GM04504 (cell line): ENCODE measurements at places on chromosomes 5 and 9.

GRCh38 chr9:111271481-111272080, 58.4 kb downstream of the OR2K2 start:
- DNase-seq = no peak

DNA sequence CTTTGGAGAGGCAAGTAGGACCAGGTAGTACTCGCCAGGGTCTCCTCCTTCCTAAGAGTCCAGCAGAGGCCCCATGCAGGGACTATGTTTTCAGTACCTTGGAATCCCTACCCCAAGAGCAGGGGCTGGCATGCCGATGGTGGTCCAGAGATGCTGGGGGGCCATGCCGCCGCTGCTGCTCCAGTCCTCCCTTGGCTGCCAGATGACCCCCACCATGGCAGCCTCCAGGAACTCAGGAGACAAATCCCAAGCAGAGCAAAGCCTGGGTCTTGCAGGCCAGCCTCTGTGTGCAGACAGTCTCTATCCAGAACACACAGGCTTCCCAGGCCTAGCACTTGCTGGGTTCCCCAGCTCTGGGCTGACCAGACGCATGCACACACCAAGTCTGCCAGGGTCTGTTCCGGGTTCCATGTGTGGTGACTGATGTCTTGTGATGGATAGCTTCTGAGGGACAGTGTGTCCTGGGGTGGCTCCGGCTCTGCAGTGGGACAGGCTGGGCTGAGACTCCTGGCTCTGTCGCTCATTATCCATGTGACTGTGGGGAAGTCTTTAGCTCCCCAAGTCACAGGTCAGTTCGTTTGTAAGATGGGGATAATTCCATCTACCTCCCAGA, 127.3 kb downstream of the CRB2 start:
- DNase-seq = no peak

DNA sequence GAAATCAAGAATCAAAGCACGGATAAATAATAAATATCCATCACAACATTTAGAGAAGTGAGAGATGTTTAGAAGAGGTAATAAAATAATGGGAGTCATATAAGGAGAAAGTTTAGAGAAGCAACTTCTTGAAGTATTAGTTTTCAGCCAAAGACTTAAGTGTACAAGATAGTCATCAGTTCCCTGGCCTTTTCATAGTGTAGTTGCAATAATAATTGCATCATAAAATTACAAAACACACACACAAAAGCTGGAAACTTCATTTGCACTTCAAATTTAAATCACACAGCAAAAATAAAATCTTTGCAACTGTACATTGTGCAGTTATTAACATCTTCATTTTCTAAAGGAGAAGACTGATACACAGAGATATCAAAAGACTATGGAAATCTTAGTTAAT, 319.1 kb upstream of the RGMB start:
- no peak for DNase-seq

GRCh38 chr5:142842994-142843905, 73.1 kb downstream of the ARHGAP26 start:
- no peak for DNase-seq

DNA sequence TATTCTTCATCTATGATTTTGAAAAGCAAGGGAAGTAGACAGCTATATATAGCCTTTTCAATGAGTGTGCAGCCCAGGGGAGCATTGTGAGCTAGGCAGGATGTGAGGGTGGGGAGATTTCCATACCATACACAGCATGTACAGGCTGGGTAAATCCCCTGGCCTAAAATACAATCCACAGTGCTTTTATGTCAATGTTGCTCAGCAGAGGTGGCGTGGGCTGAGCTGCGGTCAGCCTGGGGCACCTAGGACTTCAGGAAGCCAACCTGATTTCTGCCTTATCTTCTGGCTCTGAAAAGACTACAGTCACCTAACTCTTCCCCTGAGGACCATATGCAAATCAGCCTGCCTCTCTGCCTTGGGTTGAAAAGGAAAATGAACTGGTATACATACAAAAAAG, 6.3 kb upstream of the GARIN3 start:
- no peak for DNase-seq

- DNase-seq = no peak
Observed at GRCh38 chr5:2805080-2805479, 53.6 kb upstream of the IRX2 start.

DNA sequence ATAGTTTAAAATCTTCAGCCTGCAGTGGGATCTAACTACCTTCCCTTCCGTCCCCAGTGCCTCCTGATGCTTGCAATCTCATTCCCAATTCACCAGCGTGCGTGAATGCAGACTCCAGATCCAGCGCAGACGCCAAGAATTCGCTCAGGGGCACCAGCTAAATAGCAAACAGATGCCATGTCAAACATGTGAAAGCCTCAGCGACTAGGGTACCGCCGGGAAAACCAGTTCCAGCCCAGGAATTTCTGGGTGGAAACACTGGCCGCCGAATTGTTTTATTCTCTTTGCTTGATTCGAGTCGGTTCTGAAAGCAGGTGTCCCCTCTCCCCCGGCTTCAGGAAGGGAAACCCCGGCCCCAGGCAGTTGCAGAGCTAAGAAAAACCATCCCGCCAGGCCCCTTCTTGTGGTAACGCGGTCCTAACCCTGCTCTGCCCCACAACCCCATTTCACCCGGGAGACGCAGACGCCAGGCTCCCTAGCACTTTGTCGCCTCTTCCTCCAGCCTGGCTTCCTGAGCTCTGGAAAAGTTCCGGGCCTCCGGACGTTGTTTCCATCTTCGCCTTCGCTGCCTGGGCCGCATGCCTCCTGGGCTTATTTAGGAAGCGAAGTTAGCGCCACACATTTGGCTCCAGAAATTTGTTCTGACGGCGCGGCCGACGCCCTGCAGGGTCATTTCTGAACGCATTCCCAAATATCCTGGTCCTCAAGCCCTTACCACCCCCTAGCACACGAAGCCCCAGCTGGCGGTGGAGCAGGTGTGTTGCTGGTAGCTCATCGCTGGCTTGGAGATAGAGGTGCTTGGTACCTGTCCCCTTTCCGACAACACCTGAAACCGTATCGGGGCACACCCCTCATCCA, 665 bp upstream of the LVRN start:
- DNase-seq = peak; percentile 50

DNA sequence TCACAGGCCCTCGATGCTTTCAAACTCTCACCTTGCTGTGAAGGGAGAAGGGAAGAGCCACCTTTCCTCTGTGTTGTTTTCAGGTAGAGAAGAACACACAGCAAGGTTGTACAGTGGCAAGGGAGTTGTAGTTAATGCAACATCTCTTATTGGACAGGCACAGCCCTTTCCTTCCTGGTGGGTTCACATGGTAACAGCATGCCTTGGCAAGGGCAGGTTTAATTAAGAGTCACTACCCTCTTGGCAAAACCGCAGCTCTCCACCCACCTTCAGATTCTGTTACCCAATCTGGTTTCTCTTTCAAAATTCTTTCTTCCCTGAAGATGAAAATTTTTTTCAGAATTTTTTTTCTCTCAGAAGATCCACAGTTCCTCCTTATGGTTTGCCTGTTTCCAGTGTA, 253.1 kb downstream of the TLR4 start:
- DNase-seq = no peak

GRCh38 chr9:109551651-109552050, 53.5 kb upstream of the PTPN3 start:
- no peak for DNase-seq

- DNase-seq = no peak
Observed at GRCh38 chr5:18000744-18001143, 366.5 kb downstream of the TAF11L14 start.
